Tongue (tissue), 3 donors: ENCODE measurements at places on chromosomes 7 and 10.
A peak's percentile ranks its signal among the peaks of the same experiment; 100 is the strongest.

GRCh38 chr10:91589015-91589657 lies 43.7 kb downstream of the PPP1R3C start:
- DNase-seq, result peak; percentile 79

DNA sequence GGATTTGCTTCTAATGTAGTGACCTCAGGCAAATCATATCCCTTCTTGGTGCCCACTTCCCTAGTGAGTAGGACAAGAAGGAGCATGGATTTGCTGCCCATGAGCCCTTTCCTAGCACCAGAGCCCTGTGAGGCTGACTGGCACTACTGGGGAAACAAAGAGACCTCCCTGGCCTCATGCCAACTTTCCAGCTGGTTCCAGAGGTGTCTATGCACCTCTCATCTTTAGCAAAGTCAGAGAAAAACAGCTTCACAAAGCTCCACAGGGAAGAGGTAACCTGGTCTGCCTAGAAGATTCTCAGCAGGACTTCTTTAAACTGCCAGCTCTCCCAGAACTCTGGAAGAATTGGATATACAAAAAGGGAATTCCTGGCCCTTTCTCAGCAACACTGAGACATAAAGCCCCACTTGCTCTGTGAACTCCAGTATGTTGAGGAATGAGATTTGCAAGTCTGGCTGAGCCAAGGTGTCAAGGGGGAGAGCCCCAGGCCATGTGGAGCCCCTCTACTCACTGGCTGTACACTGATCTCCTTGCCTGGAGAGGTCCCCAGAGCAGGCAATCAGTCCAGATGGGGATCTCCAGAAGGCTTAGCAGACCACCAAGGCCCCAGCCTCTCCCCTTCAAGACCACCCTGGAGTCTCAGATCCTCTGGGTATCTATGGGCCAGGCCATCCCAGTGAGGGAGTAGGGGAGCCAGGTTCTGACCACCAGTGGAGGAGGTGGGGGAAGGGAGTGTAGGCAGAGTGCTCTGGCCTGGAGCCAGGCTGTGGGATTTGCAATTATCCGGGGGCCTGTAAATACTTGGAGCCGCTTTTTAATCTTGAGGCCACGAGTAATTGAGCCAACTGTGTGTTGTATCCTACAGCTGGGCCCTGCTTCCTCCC lies 24.4 kb upstream of the RBM20 start:
- peak; percentile 81 for DNase-seq

GRCh38 chr10:5013385-5013784 lies 9.7 kb upstream of the AKR1C2 start:
- DNase-seq, result no peak

GRCh38 chr7:44162785-44163395 lies 21.8 kb upstream of the MYL7 start:
- no peak for DNase-seq

- DNase-seq, result no peak
These were observed 40.0 kb upstream of the BMPR1A start for GRCh38 chr10:86716466-86716865.

GRCh38 chr7:114934086-114934485 lies 12.2 kb downstream of the MDFIC start:
- DNase-seq, result no peak

- no peak for DNase-seq
These were observed 16.7 kb downstream of the VIPR2 start for GRCh38 chr7:159127691-159128642.

- DNase-seq, result peak; percentile 76
These were observed 25.9 kb downstream of the HTRA1 start for GRCh38 chr10:122487174-122487765.

- DNase-seq, result no peak
These were observed 285.6 kb upstream of the SORCS1 start for GRCh38 chr10:107450056-107450455.

DNA sequence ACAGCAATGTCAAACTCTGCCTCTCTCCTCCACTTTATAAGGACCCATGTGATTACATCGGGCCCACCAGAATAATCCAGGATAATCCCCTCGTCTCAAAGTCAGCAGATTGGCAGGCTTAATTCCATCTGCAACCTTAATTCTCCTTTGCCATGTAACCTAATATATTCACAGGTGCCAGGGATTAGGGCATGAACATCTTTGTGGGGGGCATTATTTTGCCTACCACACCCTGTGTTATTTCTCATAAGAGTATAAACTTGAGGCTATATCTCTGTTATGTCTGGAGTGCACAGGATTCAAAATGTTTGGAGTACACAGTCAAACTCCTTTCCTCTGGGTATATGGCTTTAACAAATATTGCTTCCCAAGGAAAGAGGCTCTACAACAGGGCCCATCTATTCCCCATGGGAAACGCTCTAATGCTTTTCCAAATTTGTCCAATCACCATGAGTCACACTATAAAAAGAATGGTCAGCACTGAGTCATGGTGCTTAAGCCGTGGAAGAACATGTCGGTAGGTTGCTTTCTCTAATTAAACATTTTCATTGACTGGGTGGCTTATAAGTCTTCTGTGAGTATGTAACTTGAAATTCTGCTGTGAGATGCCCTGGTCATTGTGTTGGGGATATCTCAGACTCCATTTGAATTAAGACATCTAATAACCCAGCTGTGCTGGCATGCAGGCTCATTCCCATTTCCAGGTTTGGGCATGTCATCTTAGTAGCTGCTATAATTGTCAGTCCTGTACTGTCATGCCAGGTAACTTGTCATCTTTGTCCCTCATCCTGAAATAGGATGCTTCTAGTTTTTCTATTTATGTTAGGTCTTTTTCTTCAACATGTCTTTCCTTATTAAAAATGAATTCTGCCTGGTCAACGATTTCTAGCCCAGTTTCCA lies 11.5 kb upstream of the AKR1B10 start:
- DNase-seq, result no peak

DNA sequence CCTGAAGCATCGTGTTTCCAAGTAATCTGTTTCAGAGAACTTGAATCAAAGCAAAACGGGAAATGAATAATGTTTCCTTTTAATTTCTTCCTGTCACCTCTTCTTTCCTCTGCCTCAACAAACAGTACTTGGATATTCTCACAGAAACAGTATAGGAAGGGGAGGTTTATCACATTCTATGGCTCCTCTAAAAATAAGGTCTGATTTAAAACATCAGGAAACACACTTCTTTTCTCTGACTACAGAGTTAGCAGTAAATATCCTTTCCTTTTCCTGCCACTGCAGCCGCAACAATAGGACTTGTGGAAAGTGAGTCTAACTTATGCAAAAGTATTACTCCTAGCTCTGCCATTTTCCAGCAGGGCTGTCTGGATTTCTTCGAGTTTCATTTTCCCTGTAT lies 62.3 kb downstream of the CH25H start:
- DNase-seq, result no peak

DNA sequence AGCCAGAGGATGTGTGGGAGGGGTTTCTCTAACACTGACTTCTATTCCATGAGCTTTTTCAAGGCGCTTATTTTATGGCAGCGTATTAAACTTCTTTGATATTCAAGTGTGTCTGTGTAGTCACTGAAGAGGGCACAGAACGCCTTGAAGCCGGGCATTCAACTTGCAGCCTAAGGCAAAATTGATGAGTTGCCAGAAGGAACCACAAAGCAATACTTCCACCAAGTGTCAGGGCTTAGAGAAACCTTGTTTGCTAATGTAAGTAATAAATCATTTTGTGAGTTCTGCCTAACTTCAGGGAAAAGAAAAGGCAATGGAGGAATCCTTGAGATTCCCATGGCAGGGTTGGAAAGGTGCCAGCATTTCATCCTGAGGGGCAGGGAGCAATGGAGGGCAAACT lies 163.8 kb downstream of the LCOR start:
- DNase-seq, result no peak

DNA sequence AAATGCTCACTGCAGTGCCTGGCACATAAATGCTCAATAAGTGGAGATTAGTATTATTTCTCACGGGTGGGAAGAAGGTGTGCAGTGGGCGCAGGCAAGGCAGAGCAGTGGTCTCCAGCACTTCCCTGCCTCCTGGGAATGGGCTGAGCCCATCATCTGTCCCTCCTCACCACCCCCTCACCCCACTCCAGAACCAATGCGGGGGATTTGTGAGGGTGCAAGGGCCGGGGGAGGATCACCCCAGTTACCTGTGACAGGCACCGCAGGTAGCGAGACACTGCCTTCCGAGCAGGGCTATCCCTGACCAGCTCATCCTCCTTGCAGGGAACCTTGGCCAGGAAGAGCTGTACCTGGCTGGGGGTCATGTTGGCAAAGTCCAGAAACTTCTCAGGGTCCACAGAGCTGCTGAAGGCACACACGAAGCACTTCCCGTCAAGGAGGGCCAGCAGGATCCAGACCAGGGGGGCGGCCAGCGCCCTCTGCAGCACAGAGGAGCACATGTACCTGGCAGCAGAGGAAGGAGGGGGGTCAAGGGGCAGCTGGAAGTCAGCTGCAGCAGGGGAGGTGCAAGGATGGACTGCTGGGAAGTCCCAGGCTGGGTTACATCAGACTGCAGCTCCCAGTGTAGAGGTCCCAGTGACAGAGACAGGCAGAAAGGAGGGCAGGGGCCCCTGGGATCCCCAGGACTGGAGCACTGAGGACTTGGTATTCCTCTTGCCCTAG lies 2.8 kb downstream of the CALHM3 start:
- no peak for DNase-seq

DNA sequence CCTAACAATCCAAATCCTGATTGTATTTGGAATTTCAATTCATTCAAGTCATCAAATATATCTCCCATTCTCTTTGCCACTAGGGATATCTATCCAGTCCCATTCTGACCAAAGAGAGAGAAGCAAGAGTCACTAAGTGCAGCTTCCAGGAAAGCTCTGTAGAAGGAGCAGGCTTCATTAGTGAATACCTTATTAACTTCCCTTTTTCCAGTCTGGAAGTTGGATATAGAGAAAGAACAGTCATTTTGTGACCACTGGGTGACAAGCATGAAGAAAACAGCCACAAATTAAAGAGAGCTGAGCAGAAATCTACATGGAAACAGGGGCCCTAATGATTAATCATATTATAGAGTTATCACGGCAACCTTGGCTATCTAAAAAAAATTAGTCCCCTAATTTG lies 190.7 kb upstream of the ADO start:
- no peak for DNase-seq

DNA sequence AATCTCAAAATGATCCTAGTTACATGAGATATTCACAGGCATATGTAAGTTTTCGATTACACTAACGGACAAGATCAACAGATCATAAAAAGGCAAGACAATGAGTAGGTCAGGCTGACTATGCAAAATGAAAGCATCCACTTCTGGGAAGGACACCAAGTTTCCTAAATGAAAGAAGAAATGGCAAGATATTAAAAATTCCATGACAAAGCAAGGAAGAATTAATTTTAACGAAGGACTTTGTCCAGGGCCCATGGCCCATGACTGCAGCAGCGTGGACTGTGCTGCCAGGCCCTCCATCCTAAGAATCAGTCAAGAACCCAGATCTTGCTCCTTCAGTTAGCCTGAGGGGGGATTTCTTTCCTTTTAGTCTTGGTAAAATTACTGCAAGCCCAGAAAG lies 182.4 kb upstream of the FRMD4A start:
- DNase-seq, result no peak

DNA sequence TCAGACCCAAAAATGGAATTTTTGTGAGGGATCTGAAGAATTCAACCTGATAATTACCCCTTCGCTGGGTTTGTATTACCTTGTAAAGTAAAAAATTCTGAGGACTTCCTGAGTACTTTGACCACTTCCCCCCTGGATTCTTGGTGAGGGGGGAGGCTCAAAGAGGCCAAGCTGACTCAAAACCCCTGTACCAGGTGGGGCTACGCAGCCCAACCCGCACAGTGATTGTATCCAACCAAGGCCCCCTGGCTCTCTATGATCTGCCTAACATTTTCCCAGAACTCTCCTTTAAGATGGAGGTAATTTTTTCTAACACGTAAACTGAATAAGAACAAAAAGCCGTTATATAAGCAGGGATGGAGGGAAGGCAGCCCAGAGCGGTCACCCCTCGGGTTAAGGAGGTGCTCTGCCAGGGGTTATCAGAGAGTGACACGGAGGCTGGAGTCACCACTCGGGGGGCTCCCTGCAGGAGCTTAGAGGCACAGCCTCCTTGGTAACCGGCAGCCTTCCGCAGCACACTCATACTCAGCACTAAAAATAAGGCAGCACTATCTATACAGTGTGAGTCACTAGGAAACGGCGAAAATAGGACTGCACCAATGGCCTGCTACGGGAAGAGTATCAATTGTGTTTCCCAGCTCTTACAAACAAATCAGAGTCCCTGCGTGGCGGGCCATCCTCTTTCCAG lies 255.4 kb downstream of the ELMO1 start:
- DNase-seq, result no peak

- DNase-seq, result no peak
These were observed 169.9 kb downstream of the SKIDA1 start for GRCh38 chr10:21355591-21356011.

DNA sequence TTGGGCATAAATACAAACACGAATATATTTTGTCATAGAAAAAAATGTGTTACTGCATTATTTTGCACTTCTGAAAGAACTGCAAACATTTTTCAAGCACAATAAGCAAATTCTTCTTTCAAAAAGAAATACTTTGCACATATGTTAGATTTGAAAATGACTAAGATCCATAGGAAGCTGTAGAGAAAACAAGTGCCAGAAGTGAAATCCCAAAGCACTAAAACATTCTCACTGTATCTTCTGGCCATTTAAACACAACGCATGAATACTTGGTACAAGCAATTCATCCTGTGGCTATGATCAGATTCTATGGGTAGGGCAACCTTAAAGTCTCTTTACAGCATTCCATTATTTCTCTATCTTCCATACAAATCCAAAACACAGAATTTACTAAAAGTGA lies 225.4 kb upstream of the IMMP2L start:
- DNase-seq, result no peak

- DNase-seq, result no peak
These were observed 34.1 kb upstream of the ARHGAP22 start for GRCh38 chr10:48638739-48639527.

- DNase-seq, result no peak
These were observed 98.3 kb upstream of the PRSS58 start for GRCh38 chr7:142356166-142356565.

DNA sequence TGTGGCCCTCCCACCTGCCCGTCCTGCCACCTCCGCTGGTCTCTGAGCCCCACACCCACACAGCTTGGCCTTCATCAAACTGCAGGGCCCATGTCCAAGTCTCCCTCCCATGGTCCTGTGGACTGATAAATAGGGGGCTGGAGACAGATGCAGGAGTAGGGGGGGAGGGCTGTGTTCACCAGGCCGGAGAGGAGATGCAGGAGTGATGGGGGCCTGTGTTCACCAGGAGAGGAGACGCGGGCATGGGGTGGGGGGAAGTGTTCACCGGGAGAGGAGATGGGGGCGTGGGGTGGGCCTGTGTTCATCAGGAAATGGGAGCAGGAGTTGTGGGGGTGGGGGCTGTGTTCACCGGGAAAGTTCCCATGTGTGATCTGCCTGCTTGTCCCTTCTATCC lies 37.0 kb downstream of the JAKMIP3 start:
- no peak for DNase-seq

DNA sequence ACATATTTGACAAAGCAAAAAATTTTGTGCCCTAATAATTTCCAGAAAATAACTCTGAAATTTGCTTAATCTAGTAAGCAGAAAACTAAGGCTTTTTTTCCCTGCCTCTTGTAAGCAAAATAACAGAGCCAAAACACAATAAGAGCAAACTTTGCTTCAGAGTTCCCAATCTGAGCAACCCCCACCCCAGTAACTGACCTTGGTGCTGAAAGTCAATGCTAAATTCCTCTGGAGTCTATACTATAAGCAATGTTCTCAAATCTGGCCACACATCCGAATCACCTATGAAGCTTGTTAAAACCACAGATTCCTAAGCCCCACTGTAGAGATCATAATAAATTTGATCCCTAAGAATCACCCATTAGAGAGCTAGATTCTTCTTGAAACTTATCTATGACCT lies 150.5 kb downstream of the ELAPOR2 start:
- peak; percentile 44 for DNase-seq
